ENCODE measurements at places on chromosomes 7 and 10.

DNA sequence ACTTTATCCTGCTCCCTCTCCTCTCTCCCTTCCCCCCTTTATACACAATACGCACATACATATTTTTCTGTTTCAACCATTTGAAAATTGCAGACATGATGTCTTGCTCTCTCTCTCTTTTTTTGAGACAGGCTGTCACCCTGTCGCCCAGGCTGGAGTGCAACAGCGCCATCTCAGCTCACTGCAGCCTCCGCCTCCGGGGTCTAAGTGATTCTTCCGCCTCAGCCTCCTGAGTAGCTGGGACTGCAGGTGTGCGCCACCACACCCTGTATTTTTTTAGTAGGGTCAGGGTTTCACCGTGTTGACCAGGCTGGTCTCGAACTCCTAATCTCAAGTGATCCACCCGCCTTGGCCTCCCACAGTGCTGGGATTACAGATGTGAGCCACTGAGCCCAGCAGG, 38.5 kb downstream of the KLHDC10 start:
- no peak for DNase-seq

DNA sequence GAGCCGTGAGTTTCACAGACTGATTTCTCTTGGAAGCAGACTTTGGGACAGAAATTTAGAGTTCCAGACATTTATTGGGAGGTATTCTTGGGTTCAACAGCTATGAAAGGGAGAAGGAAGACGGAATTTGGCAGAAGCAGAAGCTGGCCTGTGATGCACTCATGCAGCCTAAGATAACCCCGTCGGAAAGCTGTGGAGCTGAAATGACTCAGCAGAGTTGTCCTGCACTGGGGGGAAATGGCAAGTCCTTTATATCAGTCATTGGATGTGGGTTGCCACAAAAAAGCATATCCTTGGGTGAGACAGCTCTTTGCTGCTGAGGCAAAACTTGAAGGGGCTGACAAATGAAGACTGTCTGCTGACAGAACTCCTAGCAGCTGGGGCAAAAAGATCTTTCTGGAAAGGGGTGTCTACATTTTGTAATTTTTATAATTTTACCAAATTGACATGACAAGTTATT, 11.5 kb upstream of the MICU1 start:
- no peak for DNase-seq

DNA sequence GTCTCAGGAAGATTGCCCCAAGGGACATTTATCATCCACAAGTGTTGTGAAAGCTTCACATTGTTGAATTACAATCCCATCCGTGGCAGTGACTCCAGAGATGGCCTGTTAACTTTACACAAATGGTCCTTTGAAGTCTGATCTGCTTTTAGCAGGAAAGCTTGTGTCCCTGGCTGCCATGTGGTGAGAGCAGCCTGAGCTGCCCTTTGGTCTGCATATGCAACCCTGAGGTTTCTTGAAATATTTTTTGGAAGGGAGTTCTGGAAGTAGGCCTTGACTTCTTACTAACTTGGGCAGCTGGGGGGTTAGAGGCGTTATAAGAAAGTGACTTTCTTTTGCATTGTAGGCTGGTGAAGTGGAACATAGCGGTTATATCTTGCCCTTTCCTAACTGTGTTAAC, 41.3 kb upstream of the FAM180A start:
- DNase-seq = no peak

DNA sequence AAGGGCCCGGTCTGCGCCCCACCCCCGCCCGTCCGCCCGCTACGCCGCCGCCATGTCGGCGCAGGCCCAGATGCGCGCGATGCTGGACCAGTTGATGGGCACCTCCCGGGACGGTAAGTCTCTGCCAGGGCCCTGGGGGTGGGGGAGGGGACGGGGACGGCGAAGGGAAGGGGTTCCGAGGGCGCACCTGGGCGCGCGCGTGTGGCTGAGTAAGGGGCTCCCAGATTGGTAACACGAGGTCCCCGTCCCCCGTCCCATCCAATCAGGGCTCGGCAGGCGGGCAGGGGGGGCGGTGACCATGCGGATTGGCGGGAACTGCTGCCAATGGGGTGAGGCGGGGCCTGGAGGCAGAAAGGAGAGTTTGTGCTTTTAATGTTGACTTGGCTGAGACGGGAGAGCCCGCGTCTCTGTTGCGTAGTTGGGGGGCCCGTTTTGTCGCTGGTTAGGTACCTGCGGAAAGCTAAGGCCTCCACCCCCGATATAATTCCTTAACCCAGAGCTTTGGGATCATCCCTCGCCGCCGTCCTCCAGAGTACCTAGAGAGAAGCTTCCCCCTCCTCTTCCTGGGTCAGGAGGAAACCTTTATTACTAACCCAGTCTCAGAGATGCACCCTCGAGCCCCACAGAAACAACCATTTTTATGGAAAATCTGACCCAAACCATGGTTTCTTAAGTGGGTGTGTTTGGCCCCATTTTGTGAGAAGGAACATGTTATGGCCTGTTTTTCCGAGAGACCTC, 685 bp downstream of the LUC7L2 start:
- peak; percentile 97 for DNase-seq

Data from mammary epithelial cell (primary cell).